Fibroblast of skin of scalp (primary cell): ENCODE measurements at places on chromosomes 2 and 18.

DNA sequence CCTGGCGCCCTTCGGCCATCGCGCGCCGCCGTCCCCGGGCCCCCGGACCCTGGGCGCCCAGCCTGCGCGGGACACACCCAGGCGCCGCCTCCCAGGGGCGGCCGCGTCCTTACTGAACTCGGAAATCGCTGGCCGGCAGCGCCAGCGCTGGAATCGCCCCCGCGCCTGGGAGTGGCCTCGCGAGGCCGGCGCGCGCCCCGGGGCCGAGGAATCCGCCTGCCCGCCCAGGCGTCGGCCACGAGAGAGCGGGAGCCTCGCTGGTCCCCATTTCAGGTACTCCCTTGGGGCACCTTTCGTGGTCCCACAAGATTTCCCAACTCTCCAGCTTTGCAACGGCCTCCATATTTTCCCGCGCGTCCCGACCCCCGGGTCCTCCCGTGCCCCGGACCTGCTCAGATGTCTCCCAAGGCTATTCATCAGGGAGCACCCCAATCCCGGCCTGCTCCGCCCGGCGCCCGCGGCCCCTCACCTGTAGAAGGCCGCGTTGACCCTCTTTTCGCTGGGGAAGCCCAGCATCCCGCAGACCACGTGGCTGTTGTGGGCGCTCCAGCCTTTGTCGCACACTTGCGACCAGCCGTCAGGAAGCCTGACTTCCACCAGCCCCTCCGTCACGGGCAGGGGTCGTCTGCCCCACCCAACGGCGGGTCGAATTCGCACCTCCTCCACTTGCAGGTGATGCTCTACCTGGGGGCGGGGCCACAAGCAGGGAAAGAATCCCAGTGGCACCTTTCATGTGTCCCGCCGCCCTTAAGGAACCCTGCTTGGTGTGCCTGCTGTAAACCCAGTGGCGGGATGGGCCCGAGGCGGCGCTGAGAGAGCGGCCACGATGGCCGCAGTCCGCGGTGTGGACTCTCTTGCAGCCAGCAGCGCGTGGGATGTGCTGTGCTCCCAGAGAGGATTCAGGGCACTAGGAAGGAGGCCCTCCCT lies 4.6 kb downstream of the LOXL3 start:
- DNase-seq, result peak; percentile 49

- no peak for DNase-seq
Observed at GRCh38 chr2:219720956-219721355, 93.5 kb downstream of the SLC4A3 start.

- DNase-seq, result no peak
Observed at GRCh38 chr18:74154716-74155115, 6.4 kb downstream of the TIMM21 start.

- peak; percentile 49 for DNase-seq
Observed at GRCh38 chr2:71277536-71278103, 50.7 kb upstream of the PAIP2B start.

GRCh38 chr2:86157009-86157556 lies 38.2 kb downstream of the IMMT start:
- DNase-seq, result no peak

DNA sequence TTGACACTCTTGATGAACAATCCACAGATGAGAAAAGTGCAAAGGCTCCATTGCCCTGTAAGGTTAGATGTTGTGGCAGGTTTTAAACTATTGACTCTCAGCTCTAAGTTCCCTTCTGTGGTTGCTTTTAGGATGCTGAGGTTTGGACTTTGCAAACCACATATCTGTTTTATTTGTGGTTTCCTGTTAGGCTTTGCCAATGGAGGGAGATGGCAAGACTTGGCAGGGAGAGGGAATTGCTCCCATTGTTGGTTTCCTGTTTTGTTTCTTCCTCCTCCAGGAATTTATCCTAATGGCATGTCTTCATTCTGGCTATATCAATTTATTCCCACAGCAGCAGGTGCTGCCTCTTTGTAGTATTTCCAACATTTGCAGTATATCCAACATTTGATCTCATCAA lies 772.3 kb downstream of the LRRTM4 start:
- no peak for DNase-seq

DNA sequence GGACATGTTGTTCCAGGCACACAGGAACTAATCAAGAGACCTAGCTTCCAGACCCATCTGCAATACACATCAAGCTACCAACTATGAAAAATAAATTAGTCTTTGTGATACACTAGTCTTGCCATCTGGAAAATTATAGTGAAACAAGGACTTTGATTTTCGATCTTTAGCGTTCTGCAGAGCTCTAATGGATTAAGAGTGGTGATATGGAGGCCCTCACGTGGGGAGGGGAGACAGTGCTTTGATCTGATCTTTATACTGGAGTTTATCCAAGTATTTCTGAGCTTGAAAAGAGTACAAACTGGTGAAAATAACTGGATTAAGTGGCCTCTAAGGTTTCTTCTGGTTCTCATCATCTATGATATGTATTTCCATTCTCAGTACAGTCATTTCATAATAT lies 273.4 kb upstream of the CDH7 start:
- no peak for DNase-seq

GRCh38 chr2:223959688-223960087 lies 2.4 kb downstream of the MRPL44 start:
- DNase-seq, result no peak

- DNase-seq, result peak; percentile 94
Observed at GRCh38 chr2:150234787-150235446, 252.6 kb downstream of the RND3 start.

- DNase-seq, result no peak
Observed at GRCh38 chr2:224807153-224807964, 91.2 kb upstream of the CCDC195 start.

- DNase-seq, result no peak
Observed at GRCh38 chr2:140063356-140063755, 1283.2 kb upstream of the NXPH2 start.

GRCh38 chr2:219998107-219998506 lies 370.7 kb downstream of the SLC4A3 start:
- DNase-seq, result peak; percentile 79

- DNase-seq, result no peak
Observed at GRCh38 chr2:156110890-156111289, 221.6 kb downstream of the NR4A2 start.

DNA sequence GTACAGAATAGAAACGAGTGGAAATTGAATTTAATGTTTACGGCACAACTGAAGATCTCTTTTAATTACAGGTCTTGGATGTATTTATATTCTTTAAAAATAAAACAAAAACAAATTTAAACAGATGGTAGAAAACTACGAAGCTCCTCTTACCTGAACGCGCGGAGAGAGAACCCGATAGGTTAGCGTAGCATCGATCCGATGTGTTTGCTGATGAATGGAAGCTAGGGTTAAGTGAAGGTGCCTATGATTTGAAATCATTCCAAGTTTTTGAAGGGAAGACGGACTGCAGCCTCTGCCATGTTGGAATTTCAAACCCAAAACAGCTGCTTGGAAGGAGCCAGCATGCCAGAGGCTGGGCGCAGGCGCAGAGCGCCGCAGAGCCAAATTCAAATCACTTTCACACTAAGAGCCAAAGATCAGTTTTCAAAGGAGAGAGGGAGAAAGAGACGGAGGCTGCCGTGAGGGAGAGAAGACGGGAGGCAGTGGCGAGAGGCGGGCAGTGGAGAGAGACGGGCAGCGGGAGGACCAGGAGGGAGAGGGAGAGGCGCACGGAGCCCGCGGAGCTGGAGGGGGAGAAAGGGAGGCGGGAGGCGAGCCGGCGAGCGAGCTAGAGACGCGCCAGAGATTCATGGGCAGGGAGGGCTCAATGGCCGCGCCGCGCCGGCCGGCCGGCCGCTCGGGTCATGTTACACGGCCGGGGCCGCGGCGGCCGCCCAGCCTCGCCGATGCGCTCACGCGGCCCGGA lies at the start of gene FIGN:
Gene FIGN (minus strand): TSS at position 324 of the 748 bp plus-strand sequence. CDS start 1,081 bp downstream, outside the sequence.
- DNase-seq, result peak; percentile 86

DNA sequence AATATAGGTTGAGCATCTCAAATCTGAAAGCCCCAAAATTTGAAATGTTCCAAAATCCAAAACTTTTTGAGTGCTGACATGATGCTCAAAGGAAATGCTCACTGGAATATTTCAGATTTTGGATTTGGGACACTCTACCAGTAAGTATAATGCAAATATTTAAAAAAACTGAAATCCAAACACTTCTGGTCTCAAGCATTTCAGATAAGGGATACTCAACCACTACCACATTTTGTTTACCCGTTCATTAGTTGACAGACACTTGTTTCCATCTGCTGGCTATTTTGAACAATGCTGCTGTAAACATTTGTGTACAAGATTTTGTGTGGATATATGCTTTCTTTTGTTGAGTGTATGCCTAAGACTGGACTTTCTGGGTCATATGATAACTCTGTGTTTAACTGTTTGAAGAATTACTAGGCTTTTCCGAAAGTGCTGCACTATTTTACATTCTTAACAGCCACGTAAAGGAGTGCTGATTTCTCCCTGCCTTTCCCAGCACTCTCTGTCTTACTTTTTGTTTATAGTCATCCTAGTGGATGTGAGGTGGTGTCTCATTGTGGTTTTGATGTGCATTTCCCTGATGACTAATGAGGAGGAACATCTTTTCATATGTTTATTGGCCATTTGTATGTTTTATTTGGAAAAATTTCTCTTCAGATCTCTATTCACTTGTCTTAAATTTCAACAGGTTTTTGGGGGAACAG lies 19.5 kb upstream of the DCDC2C start:
- DNase-seq, result no peak

DNA sequence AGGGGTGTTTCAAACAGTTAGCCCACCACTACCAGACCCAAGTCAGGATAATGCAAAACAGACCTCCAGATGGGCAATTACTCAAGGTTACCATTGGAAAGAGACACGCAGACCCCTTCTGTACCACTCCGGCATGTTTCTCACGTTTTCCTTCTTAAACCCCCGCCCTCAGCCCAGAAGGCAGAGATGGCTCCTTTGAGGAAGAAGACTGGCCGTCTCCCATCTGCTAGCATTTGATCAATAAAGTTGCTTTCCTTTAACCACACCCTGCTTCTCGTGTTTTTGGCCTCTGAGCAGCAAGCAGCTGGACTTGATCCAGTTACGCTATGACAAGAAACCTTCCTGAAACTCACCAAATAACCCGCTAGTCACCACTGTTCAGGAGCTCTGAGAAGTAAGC lies 1012.4 kb upstream of the GYPC start:
- no peak for DNase-seq

DNA sequence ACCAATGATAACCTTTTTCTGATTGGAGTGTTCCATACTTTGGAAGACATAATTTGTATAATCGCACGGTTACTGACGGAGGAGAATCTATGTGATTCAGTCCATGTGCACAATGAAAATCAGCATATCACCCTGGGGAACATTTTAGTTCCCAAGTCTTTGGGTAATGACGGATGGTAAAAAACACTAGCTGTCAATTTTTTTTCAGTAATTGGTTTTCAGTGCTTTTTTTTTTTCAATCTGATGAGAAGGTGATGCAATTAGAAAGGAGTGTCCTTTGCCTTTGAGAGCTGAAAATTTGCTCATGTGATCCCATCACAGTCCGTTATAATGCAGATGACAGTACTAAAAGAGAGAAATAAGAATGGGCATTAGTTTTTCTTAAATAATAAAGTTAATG lies 51.9 kb upstream of the THOC1 start:
- peak; percentile 36 for DNase-seq

- peak; percentile 63 for DNase-seq
Observed at GRCh38 chr2:52995424-52995823, 772.2 kb upstream of the CHAC2 start.

GRCh38 chr2:70461414-70461813 lies 92.2 kb downstream of the TGFA start:
- DNase-seq, result no peak

GRCh38 chr2:227615181-227615580 lies 541 bp upstream of the SCYGR3 start:
- no peak for DNase-seq

DNA sequence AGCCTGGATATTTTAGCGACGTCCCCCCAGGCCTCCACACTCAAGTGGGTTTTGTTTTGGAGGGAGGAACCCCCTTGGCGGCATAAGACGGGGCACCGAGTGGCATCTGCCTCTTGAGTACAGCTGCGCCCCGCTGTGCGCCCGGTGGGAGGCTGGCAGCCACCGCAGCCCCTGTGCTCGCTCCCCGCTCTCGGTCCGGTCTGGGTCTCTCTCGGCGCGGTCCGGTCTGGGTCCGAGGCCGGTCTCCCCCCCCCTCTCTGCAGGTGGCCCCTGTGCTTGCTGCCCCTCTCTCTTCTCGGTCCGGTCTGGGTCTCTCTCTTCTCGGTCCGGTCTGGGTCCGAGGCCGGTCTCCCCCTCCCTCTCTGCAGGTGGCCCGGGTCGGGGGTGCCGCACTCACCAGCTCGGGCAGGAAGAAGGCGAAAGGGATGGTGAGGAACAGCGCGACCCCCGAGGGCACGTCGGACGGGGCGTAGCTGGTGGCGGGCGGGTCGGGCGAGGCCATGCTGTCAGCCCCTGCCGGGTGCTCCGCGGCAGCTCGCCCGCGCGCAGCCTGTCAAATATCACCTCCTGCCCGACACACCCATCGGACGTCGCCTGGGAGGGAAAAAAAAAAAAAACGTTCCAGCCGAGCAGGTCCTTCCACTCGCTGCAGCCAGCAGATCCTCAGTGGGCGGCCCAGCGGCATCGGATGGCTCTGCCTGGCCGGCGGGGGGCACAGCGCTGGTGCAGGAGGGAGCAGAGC lies at the start of gene MALL:
Gene MALL (minus strand): TSS at position 532 of the 742 bp plus-strand sequence. CDS start 30 bp downstream, at position 502.
- DNase-seq, result no peak

GRCh38 chr2:113216891-113217454 lies 43.2 kb downstream of the PSD4 start:
- peak; percentile 44 for DNase-seq

GRCh38 chr18:21053127-21053526 lies 58.5 kb downstream of the ROCK1 start:
- DNase-seq, result peak; percentile 94

- no peak for DNase-seq
Observed at GRCh38 chr2:180573951-180574350, 406.5 kb upstream of the UBE2E3 start.

- no peak for DNase-seq
Observed at GRCh38 chr2:44277541-44277940, 2.3 kb downstream of the SLC3A1 start.

GRCh38 chr2:30823452-30823851 lies 16.2 kb upstream of the CAPN13 start:
- no peak for DNase-seq

DNA sequence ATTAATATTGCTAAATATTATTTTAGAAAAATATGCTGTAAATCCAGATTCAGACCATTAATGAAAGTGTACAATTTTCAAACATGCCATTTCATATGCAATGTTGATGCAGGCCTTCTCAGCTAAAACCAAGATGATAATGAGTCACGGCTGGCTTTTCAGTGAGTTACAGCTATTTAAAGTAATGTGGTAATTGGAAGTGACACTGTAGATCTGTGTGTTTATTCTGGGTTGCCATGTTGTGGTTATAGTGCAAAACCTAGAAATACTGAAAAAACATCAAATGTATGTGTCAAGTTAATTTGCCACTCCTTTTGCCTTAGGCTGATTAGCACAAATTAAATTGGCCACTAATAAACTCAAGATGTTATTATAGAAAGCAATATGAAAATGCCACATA lies 506.6 kb downstream of the ERBB4 start:
- DNase-seq, result peak; percentile 91

DNA sequence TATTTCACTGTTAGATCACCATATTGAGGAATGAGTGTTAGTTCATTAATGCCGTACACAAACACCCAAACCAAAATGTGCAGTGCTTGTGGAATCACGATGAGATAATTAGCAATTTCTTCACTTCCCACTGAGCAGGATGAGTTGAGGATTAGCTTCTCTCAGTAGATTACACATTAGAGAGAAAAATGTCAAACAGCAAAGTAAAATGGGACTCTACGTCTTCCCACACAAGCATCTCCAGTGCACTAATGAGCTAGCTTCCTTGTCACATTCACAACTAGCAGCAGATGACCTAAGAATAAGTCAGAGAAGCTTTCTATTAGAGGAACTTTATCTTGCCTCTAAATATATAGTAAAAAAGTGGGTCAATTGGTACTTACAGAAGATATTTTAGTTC lies 926.9 kb downstream of the TSN start:
- no peak for DNase-seq
